Stimulated activated CD4-positive, alpha-beta T cell treated with anti-CD3 and anti-CD28 coated beads, Interleukin-1b, Interleukin-23, amount 100 ng/mL, for 48 hours (primary cell): ENCODE measurements at places on chromosomes 13 and 19.

DNA sequence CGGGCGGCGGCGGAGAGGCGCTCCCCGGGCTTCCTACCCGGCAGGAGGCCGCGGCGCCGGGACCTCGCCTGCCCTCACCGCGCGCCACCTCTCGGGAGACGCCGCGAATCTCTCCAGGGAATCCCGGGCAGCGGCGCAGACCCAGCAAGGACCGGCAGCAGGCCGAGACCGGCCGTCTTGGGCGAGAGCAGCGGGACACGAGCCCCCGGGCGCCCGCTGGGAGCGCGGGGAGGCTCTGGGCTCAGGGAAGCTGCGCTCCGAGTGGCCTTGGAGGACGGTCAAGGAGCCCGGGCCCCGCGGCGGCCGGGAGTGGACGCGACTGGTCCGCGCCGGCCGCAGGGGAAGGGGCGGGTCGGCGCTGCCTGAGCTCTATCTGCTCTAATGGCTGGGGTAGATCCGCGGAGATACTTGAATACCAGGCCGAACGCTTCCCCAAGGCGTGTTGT is 14.7 kb downstream of the CDX2 start:
- DNase-seq = no peak

DNA sequence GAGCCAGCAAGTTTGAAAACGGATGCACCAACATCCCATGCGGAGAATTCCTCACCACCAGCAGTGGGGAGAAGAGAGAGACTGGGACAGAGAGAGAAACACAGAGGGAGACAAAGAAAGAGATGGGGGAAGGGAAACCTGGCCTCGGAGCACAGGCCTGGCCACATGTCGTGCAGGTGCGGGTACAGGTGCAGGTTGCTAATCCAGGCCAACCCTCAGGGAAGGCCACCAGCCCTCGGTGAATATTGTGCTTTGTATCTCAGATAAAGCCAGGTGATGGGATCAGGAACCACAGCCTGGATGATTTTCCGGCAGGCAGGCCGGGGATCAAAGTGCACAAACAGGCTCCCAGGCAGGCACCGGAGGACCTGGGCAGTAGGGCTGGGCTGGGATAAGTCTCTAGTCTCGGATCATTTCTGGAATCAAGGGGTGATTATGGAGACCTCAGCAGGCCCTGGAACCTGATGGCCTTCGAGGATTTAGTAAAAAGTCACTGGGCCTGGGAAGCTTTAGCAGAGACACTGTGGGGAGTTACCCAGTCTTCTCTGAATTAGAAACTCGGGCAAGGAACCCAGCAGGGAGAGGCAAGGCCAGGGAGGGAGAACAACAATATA is 3.7 kb downstream of the GAS6 start:
- no peak for DNase-seq

- no peak for DNase-seq
Measured at GRCh38 chr13:82947191-82947621, 935.1 kb downstream of the SLITRK1 start.

GRCh38 chr19:55339105-55339888 is at the start of gene KMT5C:
TSS of gene KMT5C (plus strand) at chr19:55339876. CDS start at chr19:55341937, 2,061 bp downstream.
- peak; percentile 100 for DNase-seq

DNA sequence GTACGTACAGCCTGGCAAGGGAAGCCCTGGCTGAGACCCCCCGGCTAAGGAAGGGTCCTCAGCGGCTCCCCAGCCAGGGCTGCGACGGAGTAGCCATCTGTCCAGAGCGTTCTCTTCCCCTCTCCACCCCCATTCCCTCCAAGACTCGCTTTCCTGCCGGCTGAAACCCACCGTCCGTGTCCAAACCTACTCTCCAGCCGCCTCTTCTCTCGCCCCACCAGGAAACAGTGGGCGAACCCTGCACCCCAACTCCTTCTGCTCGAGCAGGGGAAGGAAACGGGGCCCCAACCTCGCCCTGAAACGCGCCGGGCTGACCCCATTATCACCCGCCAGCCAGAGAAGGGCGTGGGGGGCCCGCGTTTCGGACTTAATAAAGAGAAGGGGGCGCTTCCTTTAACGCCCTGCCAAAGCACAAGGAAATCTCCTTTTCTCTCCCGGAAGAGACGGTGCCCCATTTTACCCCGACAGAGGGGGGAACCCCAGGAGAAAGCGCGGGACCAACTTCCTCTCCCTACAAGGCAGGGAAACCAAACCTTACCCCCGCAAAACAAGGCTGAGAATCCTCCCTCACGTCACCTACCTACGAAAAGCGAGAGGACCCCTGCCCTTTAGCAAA is 2.5 kb downstream of the ZC3H4 start:
- DNase-seq = peak; percentile 54

DNA sequence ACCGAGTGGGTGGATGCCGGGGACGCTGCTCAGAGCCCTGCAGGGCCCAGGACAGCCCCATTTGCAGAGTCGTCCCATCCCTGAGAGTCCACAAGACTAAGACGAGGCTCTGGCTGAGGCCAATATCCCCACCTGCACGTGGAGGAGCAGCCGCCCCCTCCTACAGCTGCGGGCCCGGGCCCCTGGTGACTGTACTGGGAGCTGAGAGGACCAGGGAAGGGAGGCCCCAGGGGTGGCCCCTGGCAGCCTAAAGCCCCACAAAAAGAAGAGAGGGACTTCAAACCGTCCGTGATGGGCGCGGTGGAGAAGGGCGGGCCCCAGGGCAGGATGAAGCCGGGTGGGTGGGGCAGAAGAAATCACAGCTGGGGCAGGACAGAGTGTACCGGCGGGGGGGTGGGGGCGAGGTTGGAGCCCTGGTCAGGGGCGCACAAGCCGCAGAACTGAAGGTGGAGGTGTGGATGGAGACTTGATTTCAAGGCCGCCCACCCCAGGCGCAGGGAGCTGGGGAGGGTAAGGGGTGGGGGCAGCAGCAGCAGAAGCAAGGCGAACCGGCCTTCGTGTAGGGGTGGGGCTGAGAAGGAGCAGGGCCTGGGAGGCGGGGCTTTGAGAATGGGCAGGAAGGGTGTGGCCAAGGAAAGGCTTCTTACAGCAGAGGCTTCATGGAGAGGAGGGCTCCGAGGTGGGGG is 12.9 kb downstream of the CFD start:
- peak; percentile 89 for DNase-seq

GRCh38 chr13:26742691-26743358 is 17.8 kb downstream of the GPR12 start:
- DNase-seq = no peak

DNA sequence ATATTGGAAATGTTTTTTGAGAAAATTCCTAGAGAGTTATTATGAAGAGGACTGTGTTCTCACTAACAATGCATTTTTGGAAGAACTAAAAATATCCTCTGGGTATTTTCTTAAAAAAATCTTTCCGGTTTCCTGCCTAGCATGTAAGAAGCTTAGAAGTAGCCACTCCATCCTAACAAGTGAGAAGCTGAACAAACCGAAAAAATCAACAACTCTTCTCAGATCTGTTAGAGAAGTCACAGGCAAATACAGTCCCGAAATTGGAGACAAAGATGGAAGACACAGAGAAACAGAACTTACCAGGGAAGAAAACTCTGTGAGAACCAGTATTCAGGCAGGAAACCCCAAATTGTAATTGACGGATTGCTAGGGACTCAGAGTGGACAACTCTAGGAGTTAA is 173.0 kb downstream of the KLF12 start:
- DNase-seq = no peak

GRCh38 chr19:13017306-13018034 is 22.2 kb downstream of the NFIX start:
- no peak for DNase-seq

DNA sequence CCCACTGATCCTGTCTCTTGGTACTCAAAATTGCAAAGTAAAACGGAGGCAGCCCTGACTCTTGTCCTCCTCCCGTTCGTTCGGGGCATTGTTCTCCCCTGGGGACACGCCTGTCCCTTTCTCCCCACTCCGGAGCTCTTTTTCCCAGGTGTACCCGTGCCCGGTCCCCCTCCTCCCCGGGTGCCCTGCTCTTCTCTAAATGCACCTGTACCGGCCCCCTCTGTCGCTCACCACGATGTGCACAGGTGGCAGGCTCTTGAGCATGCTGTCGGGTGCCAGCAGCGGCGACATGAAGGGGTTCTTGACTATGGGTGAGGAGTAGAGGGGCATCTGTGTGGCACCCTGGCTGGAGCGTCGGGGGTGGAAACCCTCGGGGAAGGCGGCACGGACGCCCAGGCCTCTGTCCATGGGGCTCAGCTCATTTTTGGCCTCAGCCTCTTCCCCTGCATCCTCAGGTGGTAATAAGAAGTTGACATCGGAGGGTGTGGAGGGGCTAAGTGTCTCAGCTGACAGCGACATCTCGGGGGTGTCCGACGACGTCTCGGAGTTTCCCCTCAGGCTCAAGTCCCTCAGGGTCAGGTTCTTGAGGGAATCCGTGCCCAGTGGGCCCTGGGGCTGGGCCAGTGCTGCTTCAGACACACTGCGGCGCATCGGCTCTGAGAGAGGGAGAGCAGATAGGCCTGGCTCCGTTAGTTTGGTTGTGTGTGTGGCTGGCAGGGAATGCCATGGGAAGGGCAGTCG is 12.4 kb upstream of the CNFN start:
- no peak for DNase-seq

DNA sequence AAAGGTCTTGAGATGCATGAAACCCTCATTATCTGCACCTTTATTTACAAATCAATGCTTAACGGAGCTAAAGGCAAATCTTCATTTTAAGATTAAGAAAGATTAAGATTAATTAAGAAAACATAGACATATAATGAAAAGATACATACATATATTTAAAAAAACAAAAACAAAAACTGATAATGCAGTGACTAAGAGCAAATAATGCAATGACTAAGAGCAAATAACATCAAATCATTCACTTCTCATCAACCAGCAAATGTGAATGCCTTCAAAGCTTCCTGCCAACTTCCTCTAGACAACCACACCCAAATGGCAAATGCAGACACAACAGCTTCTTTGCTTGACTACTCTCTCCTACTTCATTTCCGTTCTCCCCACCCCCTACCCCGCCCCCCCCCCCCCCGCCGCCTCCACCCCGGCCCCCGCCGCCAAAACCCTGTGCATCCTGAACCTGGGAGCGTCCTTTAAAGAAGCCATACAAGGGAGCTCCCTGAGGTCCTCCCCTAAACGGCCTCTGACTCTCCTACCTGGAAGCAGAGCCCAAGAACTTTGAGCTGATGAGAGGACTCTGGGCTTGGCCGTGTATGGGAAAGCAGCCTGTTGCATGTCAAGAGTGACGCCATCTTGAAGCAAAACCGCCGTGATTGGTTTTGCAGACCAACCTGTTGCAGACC is 24.5 kb downstream of the TEX101 start:
- DNase-seq = no peak

DNA sequence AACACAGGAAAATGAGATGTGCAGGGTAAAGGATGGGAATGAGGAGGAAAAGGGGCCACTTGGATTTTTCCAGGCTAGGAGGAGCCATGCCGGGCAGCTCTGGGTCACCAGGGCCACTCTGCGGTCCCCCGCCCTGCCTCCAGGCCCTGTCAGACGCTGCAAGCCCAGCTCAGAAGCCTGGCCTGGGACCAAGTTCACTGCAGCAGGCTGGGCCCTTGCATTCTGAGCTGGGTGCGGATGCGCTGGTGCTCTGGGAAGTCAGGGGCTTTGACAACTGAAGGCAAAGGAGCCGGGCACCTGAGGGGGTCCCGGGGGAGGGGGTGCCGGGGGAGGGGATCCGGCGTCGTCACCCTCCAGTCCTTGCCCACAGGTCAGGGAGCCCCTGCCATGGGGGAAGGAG is 77.5 kb downstream of the WTIP start:
- no peak for DNase-seq

GRCh38 chr19:33437821-33438671 is 64.5 kb downstream of the CEBPG start:
- no peak for DNase-seq

- no peak for DNase-seq
Measured at GRCh38 chr13:64959276-64959675, 2270.9 kb downstream of the PCDH9 start.

DNA sequence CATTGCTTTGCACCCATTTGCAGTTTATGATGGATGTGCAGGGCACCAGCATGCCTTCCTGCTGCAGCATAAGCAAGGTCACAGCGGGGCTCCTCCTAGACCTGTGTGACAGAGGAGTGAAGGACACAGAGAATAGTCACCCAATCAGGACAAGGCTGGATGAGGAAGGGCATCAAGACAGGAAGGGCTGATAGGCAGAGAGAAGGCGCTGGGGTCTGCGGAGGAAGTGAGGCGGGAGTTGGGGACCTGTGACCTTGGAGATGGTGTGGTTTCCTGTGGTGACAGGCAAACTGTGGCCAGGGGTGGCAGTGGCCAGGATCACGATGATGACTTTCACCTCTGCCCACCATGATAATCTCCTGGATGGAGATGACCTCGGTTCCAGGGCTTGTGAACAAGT is 16.4 kb upstream of the KCTD15 start:
- no peak for DNase-seq

GRCh38 chr19:35811317-35812219 is 1.1 kb downstream of the PRODH2 start:
- no peak for DNase-seq

- DNase-seq = no peak
Measured at GRCh38 chr19:29302002-29302928, 89.3 kb upstream of the UQCRFS1 start.

- no peak for DNase-seq
Measured at GRCh38 chr19:3005345-3005744, 23.7 kb downstream of the TLE2 start.

DNA sequence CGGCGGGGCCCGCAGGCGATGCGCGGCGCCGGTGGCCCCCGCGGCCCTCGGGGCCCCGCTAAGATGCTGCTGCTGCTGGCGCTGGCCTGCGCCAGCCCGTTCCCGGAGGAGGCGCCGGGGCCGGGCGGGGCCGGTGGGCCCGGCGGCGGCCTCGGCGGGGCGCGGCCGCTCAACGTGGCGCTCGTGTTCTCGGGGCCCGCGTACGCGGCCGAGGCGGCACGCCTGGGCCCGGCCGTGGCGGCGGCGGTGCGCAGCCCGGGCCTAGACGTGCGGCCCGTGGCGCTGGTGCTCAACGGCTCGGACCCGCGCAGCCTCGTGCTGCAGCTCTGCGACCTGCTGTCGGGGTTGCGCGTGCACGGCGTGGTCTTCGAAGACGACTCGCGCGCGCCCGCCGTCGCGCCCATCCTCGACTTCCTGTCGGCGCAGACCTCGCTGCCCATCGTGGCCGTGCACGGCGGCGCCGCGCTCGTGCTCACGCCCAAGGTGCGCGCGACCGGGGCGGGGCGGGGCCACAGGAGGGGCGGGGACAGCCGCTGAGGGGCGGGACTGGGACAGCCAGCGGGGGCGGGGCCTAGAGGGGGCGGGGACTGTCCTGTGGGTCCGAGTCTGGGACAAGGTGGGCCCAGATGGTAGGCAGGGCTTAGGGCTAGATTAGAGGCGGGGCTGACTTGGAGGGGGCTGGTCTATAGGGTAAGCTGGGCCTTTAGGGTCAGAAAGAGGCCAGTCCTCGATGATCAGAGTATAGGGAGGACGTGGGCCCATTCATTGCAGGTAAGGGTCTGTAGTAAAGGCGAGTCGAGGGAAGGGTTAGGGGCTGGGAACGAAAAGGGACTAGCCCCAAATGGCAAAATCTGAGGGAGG is 5.1 kb downstream of the GRIN2D start:
- peak; percentile 89 for DNase-seq

DNA sequence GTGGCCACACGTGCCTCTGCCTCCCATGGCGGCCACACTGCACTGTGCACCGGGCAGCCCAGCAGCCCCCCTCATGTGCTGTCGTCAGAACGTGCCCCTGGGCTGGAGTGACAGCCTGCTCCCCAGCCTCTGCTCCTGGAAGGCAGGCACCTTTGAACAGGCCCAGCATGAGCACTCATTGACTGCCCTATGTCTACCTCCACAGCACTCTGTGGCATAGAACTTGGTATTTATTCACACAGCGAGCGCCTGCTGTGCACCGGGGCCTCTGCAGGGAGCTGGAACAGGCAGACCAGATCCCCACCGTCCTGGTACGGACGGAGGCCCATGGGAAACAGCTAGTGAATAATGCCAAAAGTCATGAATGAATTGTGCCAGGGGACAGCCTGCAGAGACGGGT is 53.7 kb downstream of the DPF1 start:
- DNase-seq = no peak
